ENCODE measurements at places on chromosomes 13 and 19.

DNA sequence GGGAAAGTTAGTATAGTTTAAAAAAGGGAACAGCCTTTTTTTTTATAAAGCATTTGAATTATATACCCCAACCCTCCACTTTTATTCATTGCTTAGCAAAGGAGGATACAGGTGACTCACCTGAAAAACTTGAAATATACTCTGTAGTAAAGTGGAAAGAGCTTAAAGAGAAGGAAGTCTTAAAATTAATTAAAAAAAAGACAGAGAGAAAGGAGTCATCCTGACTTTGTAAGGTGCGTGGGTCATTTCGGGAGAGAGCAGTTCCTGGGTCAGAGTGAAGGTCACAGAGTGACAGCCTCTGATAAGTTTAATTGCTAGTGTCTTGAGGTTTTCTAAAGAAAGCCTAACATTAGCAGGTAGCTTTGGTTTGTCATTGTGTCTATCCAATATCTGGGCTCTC, 310.3 kb downstream of the KLF5 start:
- DNase-seq = no peak

DNA sequence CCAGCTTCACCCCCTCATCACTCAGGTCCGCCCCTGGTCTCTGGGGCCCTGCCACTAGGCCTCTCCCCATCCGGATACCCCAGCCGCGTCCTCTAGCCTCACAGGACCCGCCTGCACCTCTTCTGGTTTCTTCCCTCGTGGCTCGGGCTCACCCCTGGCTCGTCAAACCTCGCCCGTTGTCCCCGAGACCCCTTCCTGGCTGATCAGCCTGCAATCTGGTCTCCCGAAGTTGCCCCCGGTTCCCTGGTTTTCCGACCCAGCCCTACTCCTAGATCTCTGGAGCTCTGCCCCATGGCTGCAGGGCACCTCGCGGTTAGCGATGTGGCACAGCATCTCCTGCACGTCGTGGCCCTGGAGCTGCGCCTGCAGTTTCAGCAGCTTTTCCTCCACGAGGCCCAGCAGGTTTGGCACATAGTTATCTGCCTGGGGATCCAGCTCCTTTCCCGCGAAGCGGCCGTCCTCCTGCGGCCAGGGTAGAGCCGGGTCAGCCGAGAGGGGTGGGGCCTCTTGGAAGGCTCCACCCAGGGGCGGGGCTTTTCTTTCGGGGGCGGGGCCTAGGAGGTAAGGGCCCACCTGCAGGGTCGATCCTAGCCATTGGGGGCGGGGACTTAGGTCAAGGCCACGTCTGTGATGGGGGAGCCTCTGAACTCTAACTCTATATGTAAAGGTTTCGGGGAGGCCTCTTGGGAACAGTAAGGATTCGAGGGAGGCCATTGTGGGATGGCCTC, 2.4 kb upstream of the RGL3 start:
- DNase-seq = no peak

GRCh38 chr13:26220575-26220974, 1.5 kb downstream of the RNF6 start:
- DNase-seq = no peak

DNA sequence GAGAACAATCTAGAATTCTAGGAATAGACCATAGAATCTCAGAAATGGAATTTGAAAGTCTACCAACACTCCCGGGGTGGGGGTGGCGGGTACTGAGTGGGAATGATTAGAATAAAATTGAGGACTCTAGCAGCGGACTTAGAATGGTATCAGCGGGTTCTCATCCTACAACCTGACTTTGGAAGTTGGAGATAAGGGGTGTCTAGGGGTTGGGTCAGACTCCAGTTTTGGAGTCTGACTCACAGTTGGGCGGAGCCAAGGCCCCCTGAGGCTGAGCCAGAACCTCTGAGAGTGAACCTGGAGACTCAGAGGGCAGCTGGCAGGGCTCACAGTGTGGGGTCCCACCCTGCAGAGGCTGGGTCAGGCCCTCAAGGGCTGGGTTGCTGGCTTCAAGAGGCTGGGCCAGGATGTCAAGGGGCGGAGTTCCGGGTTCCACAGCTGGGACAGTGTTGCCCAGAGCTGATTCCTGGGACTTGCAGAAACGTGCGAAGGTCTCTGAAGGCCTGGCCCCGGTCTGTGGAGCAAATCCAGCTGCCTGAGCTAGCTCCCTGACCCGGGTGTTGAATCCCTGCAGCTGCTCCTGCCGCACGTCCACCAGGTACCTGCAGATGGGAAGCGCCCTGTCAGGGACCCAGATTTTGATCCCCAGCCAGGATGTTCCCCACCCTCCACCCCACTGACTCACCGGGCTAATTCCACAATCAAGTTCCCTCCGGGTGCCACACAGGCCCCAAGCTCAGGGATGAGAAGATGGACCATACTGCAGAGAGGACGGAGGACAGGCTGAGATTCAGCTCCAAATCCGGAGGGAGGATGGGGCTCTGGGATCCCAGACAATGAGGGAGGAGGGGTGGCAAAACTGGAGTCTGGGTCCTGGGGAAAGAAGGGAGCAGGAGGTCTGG, 1.6 kb upstream of the TNNI3 start:
- DNase-seq = no peak

DNA sequence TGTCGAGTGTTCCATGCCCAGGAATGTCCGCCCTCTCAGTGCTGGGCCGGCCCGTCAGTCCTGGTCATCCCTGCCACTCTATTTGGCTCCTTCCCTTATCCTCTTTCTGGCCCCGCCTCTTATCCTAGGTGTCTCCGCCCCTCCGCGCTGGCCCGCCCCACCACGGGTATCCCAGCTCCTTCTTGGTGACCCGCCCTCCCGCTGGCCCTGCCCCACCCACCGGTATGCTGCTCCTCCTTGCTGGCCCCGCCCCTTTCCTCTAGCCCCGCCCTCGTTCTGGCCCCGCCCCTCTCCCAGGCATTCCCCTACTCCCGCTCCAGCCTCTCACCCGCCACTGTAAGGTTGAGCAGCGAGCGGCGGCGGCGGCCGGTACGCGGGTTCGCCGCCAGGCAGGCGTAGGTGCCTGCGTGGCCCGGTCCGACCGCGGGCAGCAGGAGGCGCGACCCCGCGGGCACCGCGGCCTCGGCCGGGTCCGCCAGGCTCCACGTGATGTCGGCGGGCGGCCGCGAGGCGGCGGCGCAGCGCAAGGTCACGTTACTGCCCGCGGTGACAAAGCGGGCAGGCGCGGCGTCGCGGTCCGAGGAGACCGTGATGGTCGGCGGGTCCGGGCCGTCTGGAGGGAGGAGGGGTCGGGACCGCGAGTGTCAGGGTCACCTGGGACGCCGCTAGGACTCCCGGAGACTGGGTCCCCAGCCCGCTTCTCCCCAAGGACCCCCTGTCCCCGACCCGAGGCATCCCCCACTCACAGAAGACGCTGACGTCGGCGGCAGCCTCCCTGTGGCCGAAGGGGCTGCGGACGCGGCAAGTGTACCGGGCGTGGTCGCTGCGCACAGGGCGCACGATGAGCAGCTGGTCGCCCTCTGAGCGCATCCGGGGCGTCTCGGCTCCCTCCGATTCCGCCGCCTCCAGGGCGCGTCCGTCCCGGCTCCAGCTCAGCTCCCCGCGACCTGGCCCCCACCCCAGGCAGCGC, 2.0 kb downstream of the VSIG10L start:
- peak; percentile 93 for DNase-seq

Data from renal pelvis (tissue), 12 donors.